ENCODE measurements at places on chromosomes 4 and X. TPM values are rescaled to one million over a fixed set of nuclear protein-coding genes. Genes with fewer than 3 reads are reported as not detected.
A peak's percentile ranks its signal among the peaks of the same experiment; 100 is the strongest.

The TKTL1 gene
- polyA plus RNA-seq: not detected

The PI4K2B gene
- polyA plus RNA-seq: 8.0 TPM

The MAGEB1 gene
- not detected for polyA plus RNA-seq

The CLNK gene
- polyA plus RNA-seq: not detected

The CXCL11 gene
- polyA plus RNA-seq: 0.09 TPM

The CFAP99 gene
- polyA plus RNA-seq: not detected

The ETFDH gene
- polyA plus RNA-seq: 35.2 TPM

The FAT1 gene
- 415 TPM for polyA plus RNA-seq

DNA sequence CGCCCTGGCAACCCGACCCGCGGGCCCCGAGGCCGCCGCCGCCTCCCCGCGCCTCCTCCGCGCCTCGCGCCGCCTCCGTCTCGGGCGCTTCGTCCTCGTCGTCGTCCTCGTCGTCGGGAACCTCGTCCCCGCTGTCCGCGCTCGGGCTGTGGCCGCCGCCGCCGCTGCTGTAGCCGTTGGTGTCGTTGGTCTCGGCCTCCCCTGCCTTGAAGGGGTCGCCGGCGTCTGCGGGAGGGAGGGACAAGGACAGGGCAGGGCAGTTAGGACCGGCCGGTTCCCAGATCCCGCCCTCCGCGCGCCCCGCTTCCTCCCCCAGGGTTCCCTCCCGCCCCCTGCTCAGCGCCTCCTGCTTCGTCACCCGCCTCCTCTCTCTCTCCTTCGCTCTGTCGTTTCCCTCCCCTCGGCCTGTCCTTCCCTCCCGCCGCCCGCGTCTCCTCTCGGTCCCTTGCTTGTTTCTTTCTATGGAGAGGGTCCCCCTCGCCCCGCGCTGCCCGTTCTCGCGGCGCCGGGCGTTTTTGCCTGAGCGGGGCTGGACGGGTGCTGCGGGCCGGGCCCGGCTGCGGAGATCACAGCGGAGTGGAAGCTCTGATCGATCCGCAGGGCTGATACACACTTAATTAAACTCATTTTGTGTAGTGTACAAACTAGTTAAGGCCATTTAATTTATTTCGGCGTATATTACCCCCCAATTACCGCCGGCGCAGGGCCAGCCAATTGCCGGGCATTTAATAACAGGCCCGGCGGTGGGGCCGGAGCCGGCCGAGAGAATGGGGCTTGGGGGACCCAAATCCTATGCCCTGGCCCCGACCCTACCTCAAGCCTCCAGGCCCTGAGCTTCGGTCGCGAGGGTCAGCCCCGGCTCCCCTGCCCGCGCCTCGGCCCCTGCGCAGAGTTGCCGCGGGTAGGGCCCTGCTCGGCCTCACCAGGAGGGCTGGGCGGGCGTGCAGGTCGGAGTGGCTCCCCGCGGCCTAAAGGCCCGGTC lies 2.4 kb downstream of the NKX1-1 start:
- DNase-seq: no peak

- DNase-seq: no peak
Measured at GRCh38 chrX:84156821-84157220, 31.2 kb downstream of the RPS6KA6 start.

- no peak for DNase-seq
Measured at GRCh38 chrX:118627084-118627758, 100.2 kb upstream of the IL13RA1 start.

DNA sequence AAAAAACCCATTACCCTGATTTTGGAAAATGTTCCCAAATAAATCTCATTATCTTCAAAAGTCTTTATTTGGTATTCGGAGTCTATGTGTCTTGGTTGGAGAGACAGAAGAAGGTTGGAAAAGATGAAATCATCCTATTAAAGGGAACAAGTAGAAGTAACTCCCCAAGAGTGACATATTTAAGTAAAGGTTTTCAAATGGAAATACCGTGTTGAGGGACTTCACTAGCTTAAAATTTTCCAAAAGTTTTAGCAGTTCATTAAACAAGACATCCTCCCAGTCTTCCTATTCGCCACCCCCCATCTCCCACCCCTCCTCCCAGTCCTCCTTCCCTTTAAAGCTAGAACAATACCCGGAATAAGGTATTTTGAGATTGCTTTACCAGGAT lies 62.7 kb upstream of the CCDC160 start:
- DNase-seq: no peak

DNA sequence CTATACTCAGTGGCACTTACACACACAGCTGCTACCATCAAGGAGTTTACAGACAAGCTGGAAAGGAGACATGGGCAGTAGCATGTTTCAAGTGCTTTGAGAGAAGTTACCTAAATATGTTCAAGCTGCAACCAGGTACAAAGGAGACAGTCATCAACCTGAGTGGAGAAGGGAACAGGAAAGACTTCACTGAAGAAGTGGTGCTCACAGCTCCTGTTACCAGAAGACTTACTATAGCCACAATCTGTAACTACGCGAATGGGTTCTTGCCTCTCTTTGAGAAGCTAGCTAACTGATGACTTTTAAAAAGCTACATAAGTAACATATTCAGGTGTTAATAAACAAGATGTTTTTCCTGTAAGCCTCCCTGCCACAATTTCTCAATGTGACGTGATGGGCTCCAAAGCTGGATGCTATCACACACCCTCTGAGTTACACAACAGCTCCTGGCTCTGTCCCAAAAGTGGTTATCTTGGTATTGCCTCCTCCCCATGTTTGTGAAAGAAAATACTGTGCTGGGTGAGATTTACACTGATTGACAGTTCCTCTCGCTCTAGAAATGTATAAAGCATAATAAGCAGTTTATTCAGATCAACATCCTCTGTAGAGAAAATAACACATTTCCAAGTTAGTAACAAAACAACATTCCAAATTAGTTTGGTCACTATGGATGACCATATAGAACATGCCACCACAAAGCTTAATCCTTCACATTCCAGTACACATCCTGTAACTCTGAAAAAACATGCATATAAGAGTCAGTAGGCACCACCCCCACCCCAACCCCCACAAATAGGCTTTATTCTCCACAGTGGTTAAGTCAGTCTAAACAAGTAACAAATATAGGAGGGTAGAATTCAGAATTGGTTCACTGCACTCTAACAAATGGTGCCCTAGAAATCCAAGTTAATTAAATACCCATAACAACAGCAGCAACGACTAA lies 81.8 kb downstream of the FRYL start:
- peak; percentile 52 for DNase-seq

- DNase-seq: no peak
Measured at GRCh38 chr4:77843628-77844027, 19.0 kb upstream of the MRPL1 start.

- DNase-seq: peak; percentile 42
Measured at GRCh38 chr4:22485737-22486136, 30.1 kb downstream of the ADGRA3 start.

DNA sequence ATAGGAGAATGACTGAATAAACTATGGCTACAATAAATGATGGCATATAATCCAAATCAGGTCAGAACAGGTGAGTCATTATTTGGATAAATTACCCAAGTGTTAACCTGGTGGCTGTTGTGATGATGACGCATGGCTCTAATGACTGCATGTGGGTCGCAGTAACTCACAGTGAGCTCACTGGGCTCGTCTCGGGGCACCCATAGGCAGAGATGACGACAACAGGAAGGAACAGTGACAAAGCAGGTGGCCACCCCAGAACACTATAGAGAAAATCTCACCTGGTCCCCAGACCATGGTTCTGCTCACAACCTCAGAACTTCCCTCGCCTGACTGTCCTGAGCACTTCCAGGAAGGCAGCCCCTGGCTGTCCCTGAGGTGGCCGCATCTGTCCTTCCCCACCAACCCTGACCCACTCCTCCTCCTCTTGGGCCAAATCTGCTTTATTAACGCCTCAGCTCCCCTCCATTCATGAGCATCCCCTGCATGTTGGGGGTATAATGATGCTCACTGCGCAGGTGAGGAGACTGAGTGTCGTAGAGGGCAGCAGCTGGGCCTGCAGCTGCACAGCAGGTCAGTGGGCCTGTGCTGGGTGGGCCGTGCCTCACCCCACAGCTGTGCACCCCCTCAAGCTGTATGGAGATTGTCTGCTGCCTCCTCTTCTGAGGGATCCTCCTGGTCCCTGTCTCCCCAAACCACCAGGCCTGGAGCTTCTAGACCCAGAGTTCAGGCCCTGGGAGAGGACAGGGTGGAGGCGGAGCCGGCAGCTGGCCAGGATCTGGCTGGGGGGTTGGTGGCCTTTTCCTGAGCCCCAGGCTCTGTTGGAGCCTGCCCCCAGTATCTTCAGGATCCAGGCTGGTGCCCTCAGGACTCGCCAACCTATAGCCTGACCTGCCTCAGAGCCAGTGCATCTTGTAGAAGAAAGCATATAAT lies 30.9 kb upstream of the FAM156A start:
- DNase-seq: no peak

- DNase-seq: no peak
Measured at GRCh38 chr4:3530051-3530450, 2.2 kb downstream of the LRPAP1 start.

DNA sequence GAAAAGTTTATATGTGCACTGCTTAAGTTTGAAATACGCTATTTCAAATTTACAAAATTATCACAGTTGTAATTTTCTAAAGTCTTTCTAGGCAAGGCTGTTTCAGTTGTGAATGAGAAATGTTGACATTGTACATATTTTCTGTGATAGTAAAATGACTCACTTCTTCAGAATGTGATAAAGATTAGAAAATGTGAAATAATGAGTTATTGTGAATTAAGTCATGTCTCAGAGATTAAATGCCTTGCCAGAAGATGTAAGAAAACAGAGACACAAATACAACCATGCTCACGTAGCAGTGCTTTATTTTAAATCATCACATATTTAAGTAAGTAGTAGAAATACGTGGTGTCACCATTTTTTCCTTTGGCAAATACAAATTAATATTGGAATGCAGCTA lies 768 bp downstream of the CLCN4 start:
- no peak for DNase-seq

DNA sequence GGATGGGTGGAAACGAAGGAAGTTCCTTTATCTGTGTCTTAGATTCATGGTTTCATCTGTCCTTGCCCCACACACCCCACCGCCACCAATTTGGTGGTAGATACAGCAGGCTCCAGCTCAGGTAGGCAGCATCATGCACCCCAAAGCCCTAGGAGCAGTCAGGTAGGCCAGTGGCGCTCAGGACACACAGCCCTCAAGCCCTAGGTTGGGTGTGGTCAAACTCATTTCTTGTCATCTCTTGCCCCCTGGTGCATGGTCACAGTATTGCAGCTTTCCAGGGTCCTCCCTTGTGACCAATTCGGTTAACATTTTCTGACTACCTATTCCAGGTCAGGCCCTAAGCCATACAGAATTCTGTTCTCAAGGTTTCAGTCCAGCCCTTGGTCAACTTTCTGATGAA lies 14.5 kb upstream of the PRRG3 start:
- no peak for DNase-seq

GRCh38 chr4:93317561-93317960 lies 511.0 kb upstream of the ATOH1 start:
- DNase-seq: no peak

- no peak for DNase-seq
Measured at GRCh38 chr4:53507671-53508286, 83.5 kb downstream of the LNX1 start.

GRCh38 chrX:39416547-39417260 lies 615.4 kb downstream of the MID1IP1 start:
- DNase-seq: no peak

GRCh38 chr4:129822701-129823100 lies 726.7 kb downstream of the C4orf33 start:
- no peak for DNase-seq

DNA sequence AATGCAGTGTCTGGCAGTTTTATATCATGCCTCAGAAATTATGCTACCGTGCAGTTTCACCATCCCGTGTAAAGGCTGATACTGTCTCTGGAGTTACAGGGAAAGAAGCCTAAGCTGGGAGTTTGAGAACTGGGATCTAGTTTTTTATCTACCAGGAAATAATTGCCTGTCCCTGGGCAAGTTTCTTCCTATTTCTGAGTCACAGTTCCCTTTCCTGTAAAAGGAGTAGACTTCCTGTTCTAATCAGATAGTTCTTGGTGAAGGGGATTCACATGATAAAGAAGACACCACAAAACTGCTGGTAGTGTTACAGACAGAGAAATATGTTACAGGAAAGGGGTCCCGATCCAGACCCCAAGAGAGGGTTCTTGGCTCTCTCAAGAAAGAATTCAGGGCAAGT lies 17.1 kb downstream of the HERC3 start:
- DNase-seq: no peak

GRCh38 chr4:140105436-140105835 lies 48.5 kb downstream of the MAML3 start:
- DNase-seq: no peak

GRCh38 chr4:74793757-74794381 lies 454 bp downstream of the BTC start:
- no peak for DNase-seq

DNA sequence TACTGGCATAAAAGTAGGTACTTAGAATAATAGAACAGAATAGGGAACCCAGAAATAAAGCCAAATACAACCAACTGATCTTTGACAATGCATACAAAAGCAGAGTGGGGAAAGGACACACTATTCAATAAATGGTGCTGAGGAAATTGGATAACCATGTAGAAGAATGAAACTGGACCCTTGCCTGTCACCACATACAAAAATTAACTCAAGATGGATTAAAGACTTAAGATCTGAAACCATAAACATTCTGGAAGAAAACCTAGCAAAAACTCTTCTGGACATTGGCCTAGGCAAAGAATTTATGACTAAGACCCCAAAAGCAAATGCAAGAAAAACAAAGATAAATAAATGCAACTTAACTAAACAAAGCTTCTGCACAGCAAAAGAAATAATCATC lies 45.6 kb downstream of the ARFIP1 start:
- DNase-seq: no peak

- no peak for DNase-seq
Measured at GRCh38 chr4:113433536-113434246, 327.8 kb downstream of the CAMK2D start.

- peak; percentile 21 for DNase-seq
Measured at GRCh38 chrX:153763989-153764755, at the start of gene PLXNB3. TSS of gene PLXNB3 (plus strand) at chrX:153764249. CDS start at chrX:153765536, 1,287 bp downstream.
